ENCODE measurements at places on chromosomes 7 and 10. TPM values are rescaled to one million over a fixed set of nuclear protein-coding genes. Genes with fewer than 3 reads are reported as not detected.
A peak's percentile ranks its signal among the peaks of the same experiment; 100 is the strongest.

GRCh38 chr7:5457245-5457735 lies 33.7 kb upstream of the TNRC18 start:
- H3K36me3 ChIP-seq, result no peaks in the 10 kb centered on the region
- DNase-seq, result no peak
- H3K27ac ChIP-seq, result peak overlapping the region; percentile 74
- peaks cover 17% of the 10 kb centered on the region for H3K4me1 ChIP-seq
- H3K27me3 ChIP-seq, result peaks cover 12% of the 10 kb centered on the region

- H3K4me3 ChIP-seq, result no peak overlapping the region
- H3K27ac ChIP-seq, result no peak overlapping the region
- peaks cover 1% of the 10 kb centered on the region for H3K27me3 ChIP-seq
- DNase-seq, result no peak
Measured at GRCh38 chr7:74575811-74576210, 81.7 kb upstream of the GTF2I start.

DNA sequence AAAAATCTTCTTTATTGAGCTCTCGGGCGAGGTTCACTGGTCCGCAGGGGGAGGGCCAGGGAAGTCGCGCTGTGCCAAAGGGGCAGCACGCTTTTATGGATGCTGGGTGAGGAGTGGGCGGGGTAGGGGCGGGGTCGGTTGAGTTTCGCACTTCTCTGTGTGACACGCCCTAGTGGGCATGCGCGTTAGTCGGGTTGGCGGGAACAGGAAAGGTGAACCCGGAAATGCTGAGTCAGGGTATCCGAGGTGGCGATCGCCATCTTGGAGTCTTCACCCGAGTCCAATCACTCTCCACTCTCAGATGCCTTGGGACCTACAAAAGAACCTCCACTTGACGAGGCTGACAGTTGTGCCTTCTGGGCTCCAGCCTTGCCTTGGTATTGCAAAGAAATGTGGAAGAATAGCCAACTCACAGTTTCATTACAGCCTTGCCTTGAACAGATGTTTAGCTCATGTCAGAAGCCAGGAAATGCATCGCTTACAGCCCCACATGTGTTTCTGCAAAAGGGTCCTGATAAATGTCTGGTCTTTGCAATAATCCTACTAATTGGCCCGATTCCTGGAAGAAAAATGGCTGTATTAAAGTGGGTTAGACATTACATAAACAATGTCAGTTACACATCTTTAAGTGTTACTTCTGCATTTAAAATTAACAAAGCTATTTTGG lies 64.1 kb downstream of the AHR start:
- H3K27ac ChIP-seq, result no peak overlapping the region
- no peak for DNase-seq
- H3K4me1 ChIP-seq, result no peaks in the 10 kb centered on the region
- H3K27me3 ChIP-seq, result peaks cover 5% of the 10 kb centered on the region
- H3K36me3 ChIP-seq, result peaks cover 8% of the 10 kb centered on the region

DNA sequence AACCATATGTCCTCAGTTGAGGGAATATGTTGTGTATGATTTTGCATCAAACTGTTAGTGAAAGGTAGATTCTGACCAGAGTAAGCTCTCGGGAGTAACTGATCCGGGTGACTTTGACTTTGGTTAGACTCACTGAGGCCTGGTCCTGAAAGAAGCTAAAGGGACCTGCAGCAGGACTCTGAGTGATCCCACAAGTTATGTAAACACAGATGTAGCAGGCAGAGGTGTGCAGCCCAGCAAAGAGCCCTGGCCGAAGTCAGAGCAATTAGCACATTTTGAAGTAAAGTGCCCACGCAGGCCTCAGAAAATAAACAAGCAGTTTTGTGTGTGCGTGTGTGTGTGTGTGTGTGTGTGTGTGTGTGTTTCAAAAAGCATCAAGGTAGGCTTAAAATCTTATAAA lies 245.6 kb upstream of the FERD3L start:
- no peaks in the 10 kb centered on the region for H3K36me3 ChIP-seq
- DNase-seq, result no peak
- no peaks in the 10 kb centered on the region for H3K27me3 ChIP-seq
- no peak overlapping the region for H3K27ac ChIP-seq

DNA sequence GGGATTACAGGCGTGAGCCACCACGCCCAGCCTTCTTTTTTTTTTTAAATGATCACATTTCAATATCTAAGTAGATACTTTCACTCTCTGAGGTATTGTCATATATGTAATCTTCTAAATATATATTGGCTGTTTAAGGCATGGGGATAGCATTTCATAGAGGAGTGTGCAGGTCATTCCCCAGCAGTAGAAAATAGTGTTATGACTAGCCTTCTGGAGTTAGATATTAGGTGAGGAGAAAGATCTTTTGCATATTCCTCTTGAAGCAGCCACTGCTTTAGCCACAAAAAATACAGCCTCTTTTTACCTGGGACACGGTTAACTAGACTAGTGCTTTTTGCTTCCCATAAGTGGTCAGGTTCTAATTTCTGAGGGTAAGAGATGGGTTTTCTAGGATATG lies 28.9 kb downstream of the ADD3 start:
- no peak overlapping the region for H3K27ac ChIP-seq
- no peak overlapping the region for H3K4me3 ChIP-seq
- peaks cover 2% of the 10 kb centered on the region for H3K27me3 ChIP-seq
- DNase-seq, result no peak
- H3K36me3 ChIP-seq, result no peaks in the 10 kb centered on the region
- H3K4me1 ChIP-seq, result peaks cover 25% of the 10 kb centered on the region

DNA sequence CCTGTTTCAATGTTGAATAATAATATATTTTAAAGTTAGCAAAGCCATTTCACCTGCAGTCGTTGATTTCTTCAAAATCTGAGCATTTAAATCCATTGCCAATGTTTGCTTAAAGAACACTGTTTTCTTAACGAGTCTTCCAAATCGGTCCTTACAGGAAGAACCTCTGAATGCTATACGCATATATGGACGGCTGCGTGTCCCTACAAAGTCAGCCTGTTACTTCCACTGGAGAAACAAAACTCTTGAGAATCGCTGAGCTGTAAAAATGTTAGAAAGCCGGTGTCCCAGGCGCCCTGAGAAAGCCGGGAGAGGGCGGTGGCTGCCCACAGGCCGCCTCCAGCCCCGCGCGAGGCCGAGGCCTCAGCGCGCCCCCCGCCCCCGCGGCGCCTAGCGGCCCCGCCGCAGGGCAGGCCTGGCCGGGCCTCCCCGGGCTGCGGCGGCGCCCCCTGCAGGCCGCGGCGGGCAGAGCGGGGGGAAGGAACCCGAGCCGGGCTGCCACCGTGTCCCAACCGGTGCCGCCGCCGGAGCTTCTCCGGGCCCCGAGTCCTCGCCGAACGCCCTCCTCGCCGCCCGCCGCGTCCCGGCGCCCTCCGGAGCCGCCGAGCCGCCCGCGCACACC lies at the start of gene FHIP2A:
TSS of gene FHIP2A (plus strand) at position 488 of the 622 bp plus-strand sequence. CDS start 299 bp downstream, outside the sequence.
- peaks cover 30% of the 10 kb centered on the region for H3K36me3 ChIP-seq
- H3K4me1 ChIP-seq, result peaks cover 60% of the 10 kb centered on the region

Gene IDI2
- not detected for total RNA-seq

Gene GIMAP6
- total RNA-seq, result 47.7 TPM

Gene FAM180A
- not detected for total RNA-seq

Gene CREB3L2
- 50.6 TPM for total RNA-seq

Data from endothelial cell (in vitro differentiated cells).